ENCODE measurements at places on chromosomes 11 and 22.

DNA sequence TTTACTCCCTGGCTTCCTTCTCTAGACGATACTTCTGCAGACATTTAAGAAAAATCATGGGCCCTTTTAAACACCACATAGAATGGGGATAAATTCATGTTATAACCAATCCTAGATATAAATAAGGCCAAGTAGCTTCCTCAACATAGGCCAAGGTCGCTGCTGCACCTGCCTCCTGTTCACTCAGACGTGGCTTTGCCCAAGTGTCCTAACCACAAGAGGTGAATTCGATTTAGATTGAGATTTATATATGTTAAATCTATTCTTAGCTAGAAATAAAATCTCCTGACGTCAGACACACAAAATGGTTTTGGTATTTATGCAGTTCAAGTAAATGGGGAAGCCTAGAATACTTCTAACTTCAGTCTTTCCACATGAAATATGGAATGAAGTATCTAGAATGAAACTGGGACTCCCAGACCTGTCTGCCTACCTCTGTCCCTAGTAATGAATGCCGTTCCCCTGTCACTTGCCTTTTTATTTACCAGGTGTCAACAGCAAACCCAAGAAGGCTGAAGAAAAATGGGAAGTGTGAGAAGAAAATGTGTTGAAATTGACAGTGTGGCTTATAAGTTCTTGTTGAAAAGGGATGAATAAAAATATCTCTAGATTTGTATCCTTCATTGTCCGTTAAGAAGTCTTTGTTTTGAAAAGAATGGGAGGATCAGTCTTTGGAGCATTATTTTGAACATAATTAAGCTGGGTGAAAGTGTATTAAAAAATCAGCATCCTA is 131.8 kb downstream of the HIPK3 start:
- no peak for DNase-seq

- DNase-seq = no peak
These were observed 130.3 kb upstream of the TBCEL start for GRCh38 chr11:120893440-120894201.

DNA sequence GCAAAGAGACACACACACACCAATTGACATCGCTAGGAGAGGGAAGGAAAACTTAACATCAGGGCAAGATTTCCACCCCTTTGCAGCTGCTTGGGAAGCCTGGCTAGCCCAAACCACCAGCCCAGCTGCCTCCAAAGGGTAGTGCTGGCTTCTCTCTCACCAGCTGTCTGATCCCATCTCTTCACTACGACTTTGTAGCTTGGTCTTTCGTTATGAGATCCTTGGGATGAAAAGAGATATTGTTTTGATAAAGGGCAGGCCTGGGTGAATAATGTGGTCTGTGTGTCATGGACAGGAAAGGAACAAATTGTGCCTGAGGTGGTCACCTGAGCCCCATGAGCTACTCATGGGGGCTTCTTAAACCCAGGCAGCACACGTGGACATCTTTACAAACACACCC is 101.9 kb downstream of the ARL14EP start:
- no peak for DNase-seq

DNA sequence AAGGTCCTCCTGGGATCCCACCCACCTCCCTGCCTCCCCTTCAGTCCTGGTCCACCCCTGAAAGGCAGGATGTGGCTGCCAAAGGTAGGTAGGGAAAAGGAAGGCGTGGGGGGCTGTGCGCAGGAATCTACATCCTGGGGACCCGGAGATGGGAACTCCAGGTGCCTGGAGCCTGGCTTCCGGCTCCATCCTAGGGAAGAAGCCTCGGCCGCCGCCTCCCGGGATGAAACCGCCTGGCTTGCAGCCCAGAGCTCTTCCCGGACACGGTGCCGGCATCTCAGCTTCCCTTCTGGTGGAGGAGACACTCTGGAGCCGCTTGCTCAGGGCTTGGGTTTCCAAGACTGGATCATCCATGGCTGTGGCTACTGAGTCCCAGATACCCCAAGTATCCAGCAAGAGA is 33.3 kb upstream of the PDGFB start:
- no peak for DNase-seq

DNA sequence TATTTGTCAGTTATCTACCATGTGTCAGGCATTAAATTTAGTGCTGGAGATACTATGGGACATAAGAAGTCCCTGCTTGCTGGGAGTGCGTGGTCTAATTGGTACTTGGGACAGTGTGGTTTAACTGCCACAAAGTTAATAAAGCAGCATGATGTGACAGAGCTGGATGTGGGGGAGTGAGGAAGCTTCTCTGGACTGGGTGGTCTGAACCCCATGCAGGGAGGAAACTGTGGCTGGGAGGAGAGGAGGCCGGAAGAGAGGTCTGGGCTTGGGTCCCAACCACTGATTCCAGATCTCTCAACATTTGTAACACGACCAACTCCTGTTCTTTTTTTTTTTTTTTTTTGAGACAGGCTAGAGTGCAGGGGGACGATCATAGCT is 37.1 kb downstream of the ST3GAL4 start:
- DNase-seq = no peak

GRCh38 chr11:106496677-106497076 is 419.2 kb downstream of the AASDHPPT start:
- DNase-seq = no peak

- no peak for DNase-seq
These were observed 8.2 kb downstream of the ALX4 start for GRCh38 chr11:44301564-44302271.

DNA sequence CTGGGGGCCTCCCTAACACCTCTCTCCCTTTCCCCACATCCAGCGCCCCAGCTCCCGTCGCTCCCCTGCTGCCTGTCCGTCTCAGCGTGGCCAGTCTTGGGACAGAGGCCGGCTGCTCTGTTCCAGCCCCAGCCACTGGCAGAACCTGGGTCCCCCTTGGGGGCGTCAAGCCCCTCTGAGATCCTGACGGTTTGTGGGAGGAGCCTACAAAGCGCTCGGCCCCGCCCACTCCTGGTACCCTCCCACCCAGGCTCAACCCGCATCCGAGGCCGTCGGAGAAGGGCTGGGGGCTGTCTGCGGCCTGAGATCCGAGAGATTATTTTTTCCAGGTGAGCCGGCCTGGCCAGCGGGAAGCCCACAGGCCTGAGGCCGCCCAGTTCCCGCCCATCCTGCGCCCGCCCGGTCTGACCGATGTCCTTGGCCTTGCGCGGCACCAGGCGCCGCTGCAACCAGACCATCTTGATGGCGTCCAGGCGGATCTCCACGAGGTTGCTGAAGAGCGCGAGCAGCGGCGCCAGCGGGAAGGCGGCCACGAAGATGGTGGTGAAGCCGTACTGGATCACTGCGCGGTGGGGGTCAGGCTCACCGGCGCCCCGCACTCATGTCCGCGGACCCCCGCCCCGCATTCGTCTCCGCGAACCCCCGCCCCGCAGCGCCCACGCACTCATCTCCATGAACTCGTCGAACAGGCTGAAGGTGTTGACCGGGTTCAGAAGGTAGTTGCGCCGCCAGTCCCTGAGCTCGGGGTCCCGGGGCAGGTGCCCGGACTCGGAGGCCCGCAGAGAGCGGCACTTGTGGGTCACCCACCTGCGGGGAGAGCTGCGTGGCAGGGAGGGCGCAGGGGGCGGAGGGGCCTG is 5.5 kb upstream of the SIGIRR start:
- DNase-seq = no peak

DNA sequence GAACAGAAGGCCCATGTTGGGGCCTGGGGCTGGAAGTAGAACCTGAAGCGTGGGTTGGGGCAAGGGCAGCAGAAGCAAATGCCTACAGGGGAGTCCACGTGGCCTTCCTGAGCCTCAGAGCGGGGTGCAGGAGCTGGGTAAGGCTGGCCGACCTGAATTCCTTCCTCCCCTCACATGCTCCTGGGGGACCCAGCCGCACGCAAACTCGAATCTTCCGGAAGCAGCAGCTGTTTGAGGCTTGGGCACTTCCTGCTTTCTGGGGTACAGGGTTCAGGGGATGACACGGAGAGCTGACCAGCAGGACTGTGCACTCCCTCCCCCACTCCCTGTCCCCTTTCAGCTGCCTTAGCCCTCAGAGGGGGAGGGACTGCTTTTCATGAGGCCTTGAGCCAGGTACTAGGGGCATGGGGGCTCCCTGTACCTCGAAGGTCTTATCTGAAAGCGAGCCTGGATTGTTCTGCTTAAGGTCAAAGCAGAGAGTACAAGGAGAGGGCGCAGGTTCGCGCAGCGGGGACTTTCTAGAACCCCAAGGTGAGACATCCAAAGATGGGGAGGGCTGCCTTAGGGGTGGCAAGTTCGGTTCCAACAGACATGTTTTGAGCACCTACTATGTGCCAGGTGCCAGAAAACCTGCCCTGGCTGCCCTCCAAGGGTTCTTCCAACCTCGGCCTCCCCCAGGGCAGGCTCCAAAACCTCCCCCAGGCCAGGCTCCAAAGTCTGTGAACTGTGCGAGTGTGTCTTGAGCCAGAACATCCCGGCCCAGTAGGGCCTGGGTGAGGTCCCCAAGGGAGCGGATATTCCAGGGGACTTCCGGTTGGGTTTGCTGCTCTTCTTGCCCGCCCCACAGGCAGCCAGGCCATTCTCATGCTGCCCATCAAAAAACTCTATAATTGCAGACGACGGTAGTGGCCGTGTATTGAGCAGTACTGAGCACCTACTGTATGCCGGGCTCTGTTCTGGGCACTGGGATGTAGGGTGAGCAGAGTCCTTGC is 1.7 kb downstream of the NCF4 start:
- no peak for DNase-seq

- peak; percentile 73 for DNase-seq
These were observed 34.1 kb downstream of the MB start for GRCh38 chr22:35582861-35583670.

- DNase-seq = no peak
These were observed 80.1 kb upstream of the ASPHD2 start for GRCh38 chr22:26348810-26349526.

GRCh38 chr11:44883277-44883676 is 67.4 kb downstream of the TP53I11 start:
- DNase-seq = no peak

- no peak for DNase-seq
These were observed 31.2 kb downstream of the MTMR3 start for GRCh38 chr22:29914165-29914564.

- no peak for DNase-seq
These were observed 551 bp downstream of the DBX1 start for GRCh38 chr11:20159466-20160381.

- DNase-seq = peak; percentile 46
These were observed 72.0 kb downstream of the SLC5A12 start for GRCh38 chr11:26649884-26650283.

GRCh38 chr22:23984430-23984829 is 4.5 kb downstream of the GSTT2 start:
- peak; percentile 10 for DNase-seq

DNA sequence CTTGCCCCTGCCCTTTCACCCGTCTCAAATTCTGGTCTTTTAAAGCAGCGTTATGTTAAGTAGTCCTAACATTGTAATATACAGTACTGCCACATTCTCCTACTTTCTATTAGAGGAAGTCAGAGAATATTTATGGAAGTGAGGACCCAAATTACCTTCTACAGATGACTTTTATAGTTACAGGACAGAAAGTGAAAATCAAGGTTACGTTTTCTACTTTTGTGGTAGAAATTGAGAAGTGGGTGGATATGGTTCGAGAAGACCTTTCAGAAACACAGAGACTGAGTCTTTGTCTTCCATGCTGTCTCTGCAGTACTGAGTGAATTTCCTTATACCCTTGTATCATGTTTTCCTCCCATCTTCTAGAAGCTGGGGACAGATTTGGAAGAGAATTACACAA is 17.1 kb downstream of the SC5D start:
- DNase-seq = no peak

Data from kidney (tissue), 22 donors.